ENCODE measurements at places on chromosomes 16 and 17. TPM values are rescaled to one million over a fixed set of nuclear protein-coding genes. Genes with fewer than 3 reads are reported as not detected.

The ST6GALNAC2 gene
- not detected for total RNA-seq

The SCIMP gene
- not detected for total RNA-seq

The RNF43 gene
- 1.3 TPM for total RNA-seq

The CPNE7 gene
- total RNA-seq, result 4.2 TPM

The CMTM2 gene
- total RNA-seq, result 0.67 TPM

Data from natural killer cell treated with Interleukin-12 subunit alpha and Interleukin-12 subunit beta and Interleukin-15 and Interleukin-18, amount 100 ng/mL, for 72 hours (primary cell).